Thyroid gland (tissue), 4 donors: ENCODE measurements at places on chromosomes 7 and 10.

- H3K4me3 ChIP-seq: no peak overlapping the region
- no peak overlapping the region for H3K27ac ChIP-seq
- H3K27me3 ChIP-seq: no peaks in the 10 kb centered on the region
Measured at GRCh38 chr7:101671371-101672356, 42.6 kb upstream of the MYL10 start.

GRCh38 chr10:61539876-61540275, 86.7 kb upstream of the TMEM26 start:
- H3K27ac ChIP-seq: no peak overlapping the region
- H3K36me3 ChIP-seq: no peaks in the 10 kb centered on the region
- no peaks in the 10 kb centered on the region for H3K4me1 ChIP-seq
- no peak for DNase-seq
- H3K4me3 ChIP-seq: no peak overlapping the region

DNA sequence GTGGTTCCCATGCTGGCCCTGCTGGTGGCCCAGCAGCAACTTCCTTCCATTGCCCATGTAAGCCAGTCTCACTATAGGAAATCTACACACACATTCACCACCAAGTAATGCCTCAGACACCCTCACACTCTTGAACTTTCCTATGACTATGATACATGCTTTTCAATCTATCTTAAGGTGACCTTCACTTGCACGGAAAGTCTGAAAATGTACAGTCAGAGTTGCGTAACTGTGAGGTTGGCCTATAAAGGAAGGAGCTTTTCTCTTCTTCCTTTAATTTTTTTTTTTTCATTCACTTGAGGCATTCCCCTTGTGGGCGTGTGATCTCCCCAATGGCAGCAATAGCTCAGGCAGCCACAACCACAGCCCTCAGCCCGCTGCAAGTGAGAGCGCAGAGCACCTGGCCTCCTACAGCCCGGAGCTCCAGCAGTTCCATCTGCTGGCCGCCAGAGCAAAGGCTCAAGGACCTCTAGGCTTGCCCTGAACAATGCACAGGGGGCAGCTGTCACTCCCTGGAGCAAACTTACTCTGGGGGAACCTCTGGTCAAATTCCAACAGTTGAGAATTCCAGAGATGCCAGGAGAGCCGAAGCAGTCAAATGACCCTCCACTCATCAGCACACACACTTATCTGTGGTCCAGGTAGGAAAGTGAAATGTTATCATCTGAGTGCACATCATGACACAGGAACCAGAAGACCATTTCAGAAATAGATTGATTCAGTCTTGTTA, 123.1 kb upstream of the ADO start:
- H3K4me3 ChIP-seq: no peak overlapping the region
- no peak for DNase-seq
- no peaks in the 10 kb centered on the region for H3K36me3 ChIP-seq
- no peaks in the 10 kb centered on the region for H3K27me3 ChIP-seq

DNA sequence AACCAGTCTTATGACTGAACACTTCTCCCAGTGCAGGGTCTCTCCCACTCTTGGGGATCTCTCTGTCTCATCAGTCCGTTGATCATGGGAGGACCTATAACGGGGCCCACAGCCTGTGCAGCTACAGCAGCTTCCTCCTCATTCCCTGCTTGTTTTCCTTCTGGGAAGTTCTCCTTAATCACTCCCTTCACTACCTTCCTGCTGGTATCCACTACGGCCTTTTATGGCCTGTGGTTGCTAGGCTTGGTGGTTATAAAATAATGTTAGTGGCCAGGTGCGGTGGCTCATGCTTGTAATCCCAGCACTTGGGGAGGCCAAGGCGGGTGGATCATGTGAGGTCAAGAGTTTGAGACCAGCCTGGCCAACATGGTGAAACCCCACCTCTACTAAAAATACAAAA, 3.5 kb upstream of the ZNF282 start:
- DNase-seq: no peak
- no peak overlapping the region for H3K27ac ChIP-seq
- no peaks in the 10 kb centered on the region for H3K36me3 ChIP-seq
- peaks cover 12% of the 10 kb centered on the region for H3K4me1 ChIP-seq

DNA sequence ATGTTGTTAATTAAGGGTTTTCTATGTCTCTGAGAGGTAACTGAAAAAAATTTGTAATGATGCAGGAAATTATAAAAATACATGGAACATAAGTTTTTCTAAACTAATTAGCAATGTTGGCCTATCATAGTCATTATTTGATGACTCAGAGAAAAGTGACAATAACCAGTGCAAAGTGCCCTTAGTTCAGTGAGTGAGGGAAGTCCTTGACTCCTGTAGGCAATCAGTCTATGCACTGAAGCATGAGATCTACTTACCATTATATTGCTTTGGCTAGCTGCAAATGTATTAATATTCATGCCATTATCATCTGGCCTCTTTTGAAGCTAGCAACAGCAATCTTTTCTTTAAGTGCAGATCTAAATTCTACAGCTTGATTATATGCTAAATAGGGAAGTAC, 40.6 kb downstream of the CCDC172 start:
- DNase-seq: no peak
- H3K36me3 ChIP-seq: no peaks in the 10 kb centered on the region
- H3K4me1 ChIP-seq: no peaks in the 10 kb centered on the region
- no peak overlapping the region for H3K27ac ChIP-seq

- H3K27ac ChIP-seq: no peak overlapping the region
- H3K36me3 ChIP-seq: no peaks in the 10 kb centered on the region
- H3K27me3 ChIP-seq: no peaks in the 10 kb centered on the region
- DNase-seq: no peak
Measured at GRCh38 chr10:68705548-68705947, 15.5 kb upstream of the CCAR1 start.

GRCh38 chr10:31819391-31819820, 109.2 kb downstream of the ARHGAP12 start:
- H3K27ac ChIP-seq: no peak overlapping the region
- DNase-seq: peak; percentile 5
- H3K36me3 ChIP-seq: no peaks in the 10 kb centered on the region

DNA sequence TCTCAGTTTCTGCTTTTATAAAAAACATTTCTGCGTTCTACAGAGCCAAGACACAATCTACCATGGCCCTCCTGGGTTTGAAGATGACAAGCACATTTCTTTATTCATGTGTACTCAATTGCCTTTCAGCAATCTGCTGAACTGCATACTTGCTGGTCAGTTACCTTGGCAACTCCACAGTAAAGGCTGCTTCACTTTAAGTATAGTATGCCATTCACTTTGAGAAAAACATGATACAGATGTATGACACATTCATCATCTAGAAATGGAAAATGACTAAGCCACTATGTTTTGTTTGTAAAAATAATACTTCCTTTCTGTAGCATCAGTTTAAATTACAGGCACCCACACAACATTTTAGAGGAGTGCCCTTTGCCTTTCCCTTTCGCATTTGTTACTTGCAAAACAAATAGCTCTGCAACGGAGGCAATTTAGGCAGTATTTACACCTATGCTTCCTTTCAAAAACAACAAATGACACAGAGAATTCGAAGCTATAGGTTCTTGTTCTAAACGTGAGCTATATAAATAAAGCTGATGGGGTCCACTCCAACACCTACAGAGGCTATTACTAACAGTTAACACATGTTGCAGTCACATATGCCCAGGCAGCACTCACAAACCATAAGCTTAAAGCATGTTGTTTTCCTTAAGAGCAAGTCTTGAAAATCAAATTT, 23.5 kb downstream of the SGCE start:
- no peaks in the 10 kb centered on the region for H3K36me3 ChIP-seq
- H3K4me3 ChIP-seq: no peak overlapping the region
- no peaks in the 10 kb centered on the region for H3K4me1 ChIP-seq
- H3K27ac ChIP-seq: no peak overlapping the region
- H3K27me3 ChIP-seq: no peaks in the 10 kb centered on the region
- DNase-seq: no peak

GRCh38 chr7:25758559-25758958, 393.4 kb upstream of the NFE2L3 start:
- H3K27ac ChIP-seq: no peak overlapping the region
- H3K4me3 ChIP-seq: no peak overlapping the region
- no peak for DNase-seq
- H3K36me3 ChIP-seq: no peaks in the 10 kb centered on the region

DNA sequence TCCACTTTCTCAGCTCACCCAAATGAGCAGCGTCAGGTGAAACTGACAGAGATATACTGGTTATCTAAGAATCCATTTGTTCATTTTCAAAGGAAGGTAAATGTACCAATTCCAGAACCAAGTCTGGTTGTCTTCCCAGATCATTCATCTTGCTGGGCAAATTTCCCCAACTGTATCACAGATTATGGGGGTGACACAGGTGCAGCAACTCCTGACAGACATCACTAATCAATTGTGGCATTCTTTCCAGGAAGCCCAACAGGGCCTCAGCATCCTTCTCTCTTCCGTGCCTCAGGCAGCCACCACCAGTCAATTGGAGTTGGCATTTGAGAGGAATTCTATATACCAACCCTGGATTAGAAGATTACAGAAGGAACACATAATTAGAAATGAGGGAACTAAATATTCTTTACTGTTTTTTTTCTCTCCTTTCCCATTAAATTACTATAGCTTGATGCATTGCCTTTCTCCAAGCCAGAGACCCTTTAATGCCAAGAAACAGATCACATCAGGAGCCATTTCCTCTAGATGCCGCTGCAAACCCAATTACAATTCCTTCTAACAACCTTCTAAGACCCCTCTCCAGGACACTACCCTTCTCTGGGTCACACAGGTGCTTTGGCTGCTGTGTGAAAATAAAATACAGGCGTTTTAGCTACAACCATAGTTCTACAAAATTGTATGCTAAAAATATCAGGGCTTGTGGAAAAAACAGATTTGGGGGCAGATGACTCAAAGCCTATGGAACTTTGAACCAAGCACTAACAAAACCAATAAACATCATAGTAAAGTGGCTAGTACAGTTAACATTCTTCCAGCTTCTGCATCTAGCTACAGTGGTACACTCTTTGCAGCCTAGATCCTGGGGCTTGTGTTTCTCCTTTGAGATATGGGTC, 291.6 kb downstream of the RNLS start:
- DNase-seq: no peak
- no peak overlapping the region for H3K27ac ChIP-seq
- no peaks in the 10 kb centered on the region for H3K27me3 ChIP-seq
- no peaks in the 10 kb centered on the region for H3K36me3 ChIP-seq
- no peaks in the 10 kb centered on the region for H3K4me1 ChIP-seq

DNA sequence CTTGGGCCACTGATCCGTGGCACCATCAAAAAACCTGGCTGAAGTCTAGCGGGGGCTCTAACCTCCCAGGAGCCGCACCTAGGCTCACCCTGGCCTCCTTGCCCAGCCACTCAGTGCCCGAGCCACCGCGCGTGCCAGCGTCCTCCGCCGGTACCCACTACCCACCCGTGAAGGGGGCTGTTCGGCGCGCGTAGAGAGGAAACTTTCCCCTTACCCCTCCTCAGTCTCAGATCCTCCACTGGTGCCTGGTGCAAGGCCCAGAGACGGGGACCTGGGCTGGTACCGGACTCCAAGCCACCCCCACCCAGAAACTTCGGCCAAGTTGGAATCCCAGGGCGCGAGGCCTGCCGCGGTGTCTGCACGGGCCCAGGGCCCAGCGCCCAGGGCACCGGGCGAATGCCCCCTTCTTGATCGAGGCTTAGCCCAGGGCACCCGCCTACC, 3.5 kb upstream of the EBF3 start:
- H3K27ac ChIP-seq: no peak overlapping the region
- H3K27me3 ChIP-seq: peaks cover 57% of the 10 kb centered on the region
- H3K4me1 ChIP-seq: peaks cover 6% of the 10 kb centered on the region
- no peak overlapping the region for H3K4me3 ChIP-seq

DNA sequence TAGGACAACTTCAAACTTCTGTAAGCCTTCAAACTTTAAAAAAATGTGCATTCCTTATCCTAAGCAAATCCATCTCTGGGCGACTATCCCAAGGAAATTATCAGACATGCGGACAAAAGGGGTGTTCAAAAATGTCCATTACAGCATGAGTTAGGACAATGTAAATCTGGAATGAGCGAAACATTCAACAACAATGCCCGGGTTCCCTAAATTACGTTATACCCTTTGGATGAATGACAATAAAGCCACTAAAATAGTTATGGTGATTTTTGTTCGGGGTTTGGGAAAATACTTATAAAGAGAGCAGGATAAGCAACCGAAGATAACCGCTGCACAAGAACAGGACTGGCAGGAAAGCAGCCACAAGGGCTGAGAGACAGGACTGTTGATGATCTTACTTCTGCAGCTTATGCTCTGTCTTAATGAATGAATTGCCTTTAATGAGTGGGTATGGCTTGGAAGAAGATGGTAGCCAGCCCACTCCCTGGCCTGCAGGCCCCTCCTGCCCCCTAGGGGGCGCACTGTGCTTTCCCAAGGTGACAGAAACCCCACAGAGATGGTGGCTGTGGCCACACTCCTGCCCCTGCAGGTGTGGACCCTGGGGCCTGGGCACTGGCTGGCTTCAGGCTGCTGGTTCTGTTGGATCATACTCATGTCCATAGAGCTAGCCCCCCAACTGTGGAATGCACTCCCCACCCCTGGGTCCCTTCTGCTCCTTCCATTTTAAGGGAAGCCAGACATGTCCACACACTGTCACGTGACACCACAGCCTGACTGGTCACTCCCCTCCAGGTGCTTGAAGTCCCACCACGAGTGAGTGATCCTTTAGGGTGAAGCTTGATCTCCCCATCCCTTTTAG, 45.0 kb downstream of the ZCCHC24 start:
- H3K27ac ChIP-seq: peak overlapping the region; percentile 92
- no peak overlapping the region for H3K4me3 ChIP-seq
- DNase-seq: no peak
- H3K4me1 ChIP-seq: peaks cover 53% of the 10 kb centered on the region
- H3K27me3 ChIP-seq: no peaks in the 10 kb centered on the region
- no peaks in the 10 kb centered on the region for H3K36me3 ChIP-seq

DNA sequence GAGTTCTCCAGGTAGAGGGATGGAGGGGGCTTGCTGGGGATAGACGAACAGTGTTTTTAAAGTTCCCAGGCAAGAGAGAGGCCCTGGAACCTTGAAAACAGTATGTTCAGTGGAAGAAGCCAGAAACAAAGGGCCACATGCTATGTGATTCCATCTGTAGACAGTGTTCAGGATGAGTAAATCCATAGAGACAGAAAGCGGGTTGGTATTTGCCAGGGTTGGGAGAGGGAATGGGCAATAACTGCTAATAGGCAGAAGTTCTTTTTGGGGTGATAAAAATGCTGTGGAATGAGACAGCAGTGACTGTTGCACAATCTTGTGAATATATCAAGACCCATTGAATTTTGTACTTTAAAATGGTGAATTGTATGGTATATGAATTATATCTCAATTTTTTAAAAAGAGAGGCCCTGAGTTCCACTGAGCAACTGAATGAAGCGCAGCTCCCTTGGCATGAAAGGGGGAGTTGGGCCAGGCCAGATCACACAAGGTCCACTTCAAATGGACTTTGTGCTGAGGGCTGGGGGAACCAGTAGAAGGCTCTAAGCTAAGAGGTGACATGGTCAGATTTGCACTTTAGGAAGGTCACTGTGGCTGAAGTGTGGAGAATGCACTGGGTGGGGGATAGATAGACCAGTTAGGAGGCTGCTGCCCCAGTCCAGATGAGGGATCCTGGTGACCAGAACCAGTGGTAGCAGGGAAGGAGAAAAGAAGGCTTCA, 34.0 kb downstream of the LEP start:
- peaks cover 4% of the 10 kb centered on the region for H3K27me3 ChIP-seq
- no peak for DNase-seq
- no peaks in the 10 kb centered on the region for H3K36me3 ChIP-seq
- no peak overlapping the region for H3K4me3 ChIP-seq

GRCh38 chr7:113880559-113880958, 38.2 kb downstream of the PPP1R3A start:
- H3K4me3 ChIP-seq: no peak overlapping the region
- DNase-seq: no peak
- H3K27me3 ChIP-seq: no peaks in the 10 kb centered on the region
- no peaks in the 10 kb centered on the region for H3K4me1 ChIP-seq
- H3K36me3 ChIP-seq: no peaks in the 10 kb centered on the region

- no peaks in the 10 kb centered on the region for H3K27me3 ChIP-seq
- H3K27ac ChIP-seq: no peak overlapping the region
- no peaks in the 10 kb centered on the region for H3K36me3 ChIP-seq
Measured at GRCh38 chr7:136687693-136688322, 180.6 kb upstream of the CHRM2 start.
